Activated CD8-positive, alpha-beta T cell treated with anti-CD3 and anti-CD28 coated beads for 36 hours (primary cell): ENCODE measurements at places on chromosomes 7 and 10. TPM values are rescaled to one million over a fixed set of nuclear protein-coding genes. Genes with fewer than 3 reads are reported as not detected.
A peak's percentile ranks its signal among the peaks of the same experiment; 100 is the strongest.

DNA sequence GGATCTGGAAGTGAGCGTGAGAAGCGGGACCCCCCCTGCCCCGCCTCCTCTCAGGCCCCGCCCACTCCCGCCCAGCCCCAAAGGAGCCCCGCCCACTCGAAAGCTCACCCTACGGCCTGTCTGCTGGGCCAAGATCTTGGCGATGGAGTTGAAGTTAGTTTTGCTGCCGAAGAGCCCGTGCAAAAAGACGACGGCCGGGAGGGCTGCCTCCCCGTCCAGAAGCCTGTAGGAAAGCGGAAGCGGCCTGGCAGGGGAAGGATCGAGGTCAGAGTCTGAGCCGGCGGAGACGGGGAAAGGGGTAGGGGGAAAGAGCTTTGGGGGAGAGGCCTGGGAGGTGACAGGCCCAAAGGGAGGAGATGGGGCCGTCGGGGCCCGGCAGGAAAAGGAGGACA lies 386 bp downstream of the ABHD11 start:
- peak; percentile 76 for DNase-seq

DNA sequence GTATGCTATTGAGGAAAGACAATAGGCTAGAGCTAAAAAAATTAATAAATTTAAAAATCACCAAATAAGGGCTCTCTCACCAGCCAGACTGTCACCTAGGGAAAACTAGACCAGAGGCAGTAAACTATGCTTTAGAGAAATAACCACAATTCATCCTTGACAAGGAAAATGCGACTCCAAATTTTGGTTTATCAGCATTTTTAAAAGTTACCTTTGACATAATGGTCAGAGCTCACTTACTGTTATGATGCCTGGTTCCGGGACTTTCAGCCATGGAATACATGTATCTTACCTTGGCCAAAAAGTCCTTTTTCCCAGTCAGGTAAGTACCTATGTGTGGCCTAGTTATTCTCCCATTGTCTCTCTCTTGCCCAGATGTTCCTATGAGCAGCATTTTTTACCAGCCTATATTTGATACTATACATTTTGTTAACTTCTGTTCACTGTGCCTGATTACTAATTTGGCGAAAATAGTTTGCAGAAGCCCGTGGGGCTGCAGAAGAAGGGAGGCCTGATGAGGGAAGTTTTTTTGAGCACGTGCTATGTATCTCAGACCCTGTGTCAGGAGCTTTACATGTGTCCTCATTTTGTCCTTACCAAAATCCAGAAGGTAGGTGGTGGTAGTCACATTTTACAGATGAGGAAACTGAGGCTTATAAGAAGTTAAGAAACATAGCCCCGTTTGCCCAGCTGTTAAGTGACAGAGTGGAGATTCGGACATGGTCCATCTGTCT lies 149.7 kb downstream of the CELF2 start:
- DNase-seq, result no peak

DNA sequence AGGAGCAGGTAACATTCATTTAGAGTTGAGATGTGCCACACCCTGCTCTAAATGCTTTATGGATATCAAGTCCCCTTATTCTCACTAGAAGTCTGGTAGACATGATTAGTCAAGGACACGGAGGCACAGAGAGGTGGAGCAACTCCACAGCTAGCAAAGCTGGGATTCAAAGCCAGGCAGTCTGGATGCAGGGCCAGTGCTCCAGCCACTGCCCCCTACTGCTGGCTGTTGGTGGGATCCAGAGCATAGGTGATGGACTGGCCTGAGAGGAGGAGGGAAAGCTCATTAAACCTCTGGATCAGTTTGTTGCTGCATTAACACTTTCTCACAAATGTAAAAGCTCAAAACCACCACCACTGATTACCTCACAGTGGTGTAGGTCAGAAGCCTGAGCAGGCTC lies 22.6 kb upstream of the KBTBD2 start:
- DNase-seq, result no peak

GRCh38 chr7:136551618-136552017 lies 316.8 kb upstream of the CHRM2 start:
- DNase-seq, result no peak

- DNase-seq, result no peak
These were observed 17.0 kb downstream of the AGK start for GRCh38 chr7:141568227-141568626.

GRCh38 chr7:45160417-45160881 lies 2.9 kb downstream of the RAMP3 start:
- no peak for DNase-seq

- no peak for DNase-seq
These were observed 17.6 kb downstream of the ZDHHC6 start for GRCh38 chr10:112429147-112429546.

GRCh38 chr7:49522111-49522510 lies 251.3 kb upstream of the VWC2 start:
- no peak for DNase-seq

- no peak for DNase-seq
These were observed 26.3 kb downstream of the NEURL1 start for GRCh38 chr10:103519798-103520197.

- DNase-seq, result peak; percentile 87
These were observed at the start of gene ELMO1 for GRCh38 chr7:37448636-37449361. TSS of gene ELMO1 (minus strand) at chr7:37448864. CDS start at chr7:37342690, 106,174 bp downstream.

DNA sequence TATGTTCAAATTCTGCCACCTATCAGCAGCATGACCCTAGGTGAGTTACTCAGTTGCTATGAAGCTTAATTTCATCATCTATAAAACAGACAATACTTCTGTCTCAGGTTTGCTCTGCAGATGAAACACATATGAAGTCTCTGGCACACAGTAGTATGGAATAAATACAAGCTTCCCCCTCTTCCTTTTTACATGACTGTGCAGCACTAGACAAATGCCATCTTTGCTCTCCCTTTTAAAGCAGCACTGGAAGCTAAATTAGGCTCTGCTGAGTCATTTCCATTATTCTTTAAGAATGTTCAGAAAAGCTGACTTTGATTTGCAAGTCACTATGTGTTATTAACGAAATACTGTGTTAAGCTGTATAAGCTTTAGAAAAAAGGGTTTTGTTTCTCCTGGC lies 40.7 kb upstream of the ANAPC16 start:
- DNase-seq, result no peak

DNA sequence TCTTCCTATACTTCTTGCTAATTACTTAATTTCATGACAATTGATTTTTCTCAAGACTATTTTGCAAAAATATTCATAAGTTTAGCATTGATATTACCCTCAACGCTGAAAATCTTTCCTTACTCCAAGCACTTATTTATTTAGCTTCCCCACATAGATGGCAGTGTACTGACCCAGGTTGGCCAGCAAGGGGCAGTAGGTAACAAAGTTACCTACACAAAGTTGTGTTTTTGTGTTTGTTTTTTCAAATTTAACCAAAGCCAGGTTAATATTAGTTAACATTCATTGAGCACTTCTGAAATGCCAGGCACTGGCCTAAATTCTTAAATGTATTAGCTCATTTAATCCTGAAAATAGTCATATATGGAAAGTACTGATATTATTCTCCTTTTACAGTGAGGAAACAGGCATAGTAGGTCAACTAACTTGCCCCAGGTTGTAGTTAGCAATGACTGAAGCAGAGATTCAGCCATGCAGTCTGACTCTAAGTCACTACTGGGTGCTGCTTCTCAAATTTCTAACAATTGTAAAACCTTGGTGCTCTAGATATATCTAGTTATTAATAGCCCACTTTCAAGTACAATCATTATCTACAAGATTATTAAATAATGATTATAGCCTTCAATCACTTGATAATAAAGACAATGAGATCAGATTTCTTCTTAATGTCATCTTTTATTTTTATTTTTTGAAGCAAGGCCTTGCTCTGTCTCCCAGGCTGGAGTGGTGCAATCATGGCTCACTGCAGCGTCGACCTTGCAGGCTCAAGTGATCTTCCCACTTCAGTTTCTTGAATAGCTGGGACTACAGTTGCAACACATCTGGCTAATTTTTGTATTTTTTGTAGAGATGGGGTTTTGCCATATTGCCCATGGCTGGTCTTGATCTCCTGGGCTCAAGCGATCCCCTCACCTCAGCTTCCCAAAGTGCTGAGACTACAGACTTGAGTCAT lies 5.8 kb upstream of the GGCT start:
- peak; percentile 36 for DNase-seq

DNA sequence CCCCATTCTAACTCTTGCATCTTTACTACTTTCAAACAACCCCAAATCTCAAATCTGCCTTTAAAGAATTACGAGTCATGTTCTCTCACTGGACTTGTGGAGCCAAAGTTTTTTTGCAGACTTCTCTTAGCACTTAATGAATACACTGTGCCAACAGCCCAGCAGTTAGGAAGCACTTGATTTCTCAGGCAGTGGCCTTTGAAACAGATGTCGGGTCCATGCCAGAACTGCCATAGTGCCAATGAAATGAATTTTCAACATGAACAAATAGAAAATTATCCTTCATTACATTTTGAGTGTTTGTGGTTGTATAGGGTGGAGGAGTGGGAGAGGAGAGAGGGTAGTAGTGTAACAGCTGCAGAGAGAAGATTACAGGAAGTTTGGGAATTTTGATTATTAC lies 5.9 kb downstream of the BORCS7 start:
- DNase-seq, result no peak

DNA sequence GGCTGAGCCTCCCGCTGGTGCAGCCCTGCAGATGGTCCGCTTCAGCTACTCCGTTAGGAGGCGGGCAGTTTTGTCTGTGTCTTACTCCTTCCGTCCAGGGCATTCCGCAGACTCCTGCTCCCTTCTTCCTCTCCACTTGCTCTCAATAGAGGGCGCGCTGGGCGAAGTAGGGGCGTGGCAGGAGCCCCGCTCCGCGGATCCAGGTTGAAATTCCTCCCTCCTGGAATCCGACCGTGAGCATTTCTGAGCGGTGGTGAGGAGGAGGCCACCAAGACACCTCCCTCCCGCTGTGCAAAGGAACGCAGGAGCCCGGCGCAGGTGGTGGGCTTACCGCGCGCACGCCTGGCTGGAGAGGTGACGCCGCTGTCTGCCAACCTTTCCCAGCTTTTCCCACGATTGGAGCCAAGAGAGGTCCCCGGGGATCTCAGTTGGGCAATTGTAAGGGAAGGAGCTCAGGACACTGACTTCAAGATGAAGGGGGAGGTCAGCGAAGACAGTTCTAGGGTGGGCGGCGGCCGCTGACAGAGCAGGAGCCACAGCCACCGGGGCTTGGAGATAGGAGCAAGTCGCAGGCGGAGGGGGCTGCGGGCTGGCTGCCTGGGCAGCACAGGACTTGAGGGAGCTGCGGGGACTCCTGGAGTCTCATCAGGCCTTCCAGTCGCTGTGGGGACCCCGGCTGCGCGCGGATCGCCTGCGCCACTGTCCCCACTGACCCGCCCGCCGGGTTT lies 1011.3 kb downstream of the XPNPEP1 start:
- no peak for DNase-seq

GRCh38 chr7:117759950-117760640 lies 113.1 kb downstream of the CTTNBP2 start:
- DNase-seq, result no peak

DNA sequence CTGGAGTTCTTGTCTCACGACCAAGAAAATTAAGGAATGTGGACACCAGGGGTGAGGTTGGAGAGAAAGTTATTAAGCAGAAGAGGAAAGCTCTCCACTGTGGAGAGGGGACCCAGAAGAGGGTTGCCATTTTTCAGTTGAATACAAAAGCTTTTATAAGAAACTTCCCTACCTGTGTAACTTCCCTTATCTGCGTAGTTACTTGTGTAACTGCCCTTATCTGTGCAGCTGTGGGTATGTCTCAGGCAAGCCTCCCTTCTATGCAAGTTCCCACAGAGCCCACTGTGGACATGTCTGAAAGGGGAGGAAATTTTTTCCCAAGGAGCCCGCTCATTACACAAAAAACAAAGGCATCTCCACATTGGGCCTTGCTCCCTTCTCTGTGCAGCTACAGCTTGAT lies 94.9 kb downstream of the SVOPL start:
- no peak for DNase-seq

- no peak for DNase-seq
These were observed 317.9 kb upstream of the ZNF32 start for GRCh38 chr10:43966571-43966965.

- DNase-seq, result no peak
These were observed 197.7 kb downstream of the SUGCT start for GRCh38 chr7:40332516-40332915.

DNA sequence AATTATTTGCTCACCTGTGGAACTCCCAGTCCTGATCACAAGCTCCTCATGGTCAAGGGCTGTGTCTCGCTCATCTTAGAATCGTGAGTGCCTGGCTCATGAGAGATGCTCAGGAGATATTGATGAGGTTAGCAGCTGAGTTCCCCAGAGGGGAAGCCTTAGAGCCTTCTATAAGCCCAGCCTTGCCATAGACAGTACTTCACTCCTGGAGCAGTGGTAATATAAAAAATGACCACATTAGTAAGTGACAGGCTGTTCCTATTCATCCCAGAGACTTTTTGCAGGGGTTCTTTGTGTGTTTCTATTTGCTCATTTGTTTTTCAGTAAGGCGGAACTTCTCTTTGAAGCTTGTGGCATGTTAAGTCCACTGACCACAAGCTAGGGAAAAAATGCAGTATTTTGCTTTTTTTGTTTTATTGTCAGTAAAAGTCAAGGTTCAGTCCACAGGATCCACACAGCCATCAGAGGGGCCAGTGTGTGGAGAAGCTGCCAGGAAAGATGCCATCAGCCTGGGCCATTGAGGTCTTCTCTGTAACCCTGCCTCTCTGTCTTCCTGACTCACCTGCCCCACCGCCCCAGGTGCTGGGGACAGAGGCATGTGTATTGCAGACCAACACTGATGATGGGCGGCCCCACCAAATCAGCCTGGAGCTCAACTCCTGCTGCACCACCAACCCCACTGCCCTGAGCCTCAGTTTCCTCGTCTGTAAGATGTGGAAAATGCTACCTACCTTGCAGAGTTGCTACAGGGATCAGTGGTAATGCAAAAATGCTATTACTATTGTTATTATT lies 36.4 kb upstream of the JCAD start:
- no peak for DNase-seq

GRCh38 chr7:143394068-143394467 lies 12.9 kb downstream of the ZYX start:
- no peak for DNase-seq

GRCh38 chr10:48476279-48476982 lies 128.4 kb downstream of the ARHGAP22 start:
- DNase-seq, result no peak

GRCh38 chr10:35933940-35934641 lies 292.0 kb upstream of the FZD8 start:
- DNase-seq, result no peak

DNA sequence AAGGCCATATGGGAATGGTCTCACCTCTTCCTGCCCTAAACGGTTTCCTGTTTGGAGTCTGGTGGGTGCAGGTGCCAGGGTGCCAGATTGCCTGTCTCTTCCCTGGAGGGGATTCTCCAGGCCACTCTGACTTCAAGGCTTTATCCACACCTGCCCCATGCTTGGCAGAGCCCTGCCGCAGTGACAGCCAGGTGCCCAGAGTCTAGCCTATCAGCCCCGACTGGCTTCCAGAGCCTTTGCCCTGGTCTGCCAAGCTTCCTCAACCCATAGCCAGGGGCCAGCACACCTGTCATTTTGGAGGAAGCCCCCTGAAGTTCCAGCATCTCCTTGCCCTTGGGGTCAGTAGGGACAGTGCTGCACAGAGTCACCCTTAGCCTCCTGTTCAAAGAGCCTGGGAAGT lies 21.6 kb downstream of the TBATA start:
- DNase-seq, result no peak

- no peak for DNase-seq
These were observed 4.3 kb downstream of the CUBN start for GRCh38 chr10:17125206-17125893.

The FAM171A1 gene
- 5.1 TPM for total RNA-seq

The ITGA8 gene
- total RNA-seq, result not detected

The COL1A2 gene
- total RNA-seq, result 0.47 TPM

The CFAP58 gene
- total RNA-seq, result 0.38 TPM

The POM121L12 gene
- not detected for total RNA-seq

The AMZ1 gene
- 0.11 TPM for total RNA-seq

The MYL10 gene
- total RNA-seq, result not detected
